ENCODE measurements at places on chromosomes 2 and 18.

- DNase-seq, result no peak
These were observed 90.0 kb upstream of the CTDP1 start for GRCh38 chr18:79589601-79590091.

DNA sequence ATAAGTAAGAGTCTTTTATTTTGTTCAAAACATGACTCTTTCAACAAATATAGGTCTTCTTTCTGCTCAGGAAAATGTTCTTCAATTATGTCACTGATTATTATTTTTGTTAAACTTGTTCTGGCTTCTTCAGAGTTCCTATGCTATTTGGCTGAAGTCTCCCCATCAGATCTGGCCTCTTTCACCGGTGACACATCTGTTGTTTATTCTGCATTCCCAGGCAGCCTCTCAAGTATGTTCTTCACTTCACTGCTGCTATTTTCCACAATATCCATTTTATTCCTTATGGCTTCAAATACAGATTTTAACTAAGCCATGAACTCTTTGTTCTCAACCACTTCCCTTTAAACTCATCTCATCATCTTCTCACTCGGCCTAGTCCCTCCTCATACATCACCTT lies 45.7 kb downstream of the HDAC4 start:
- no peak for DNase-seq

DNA sequence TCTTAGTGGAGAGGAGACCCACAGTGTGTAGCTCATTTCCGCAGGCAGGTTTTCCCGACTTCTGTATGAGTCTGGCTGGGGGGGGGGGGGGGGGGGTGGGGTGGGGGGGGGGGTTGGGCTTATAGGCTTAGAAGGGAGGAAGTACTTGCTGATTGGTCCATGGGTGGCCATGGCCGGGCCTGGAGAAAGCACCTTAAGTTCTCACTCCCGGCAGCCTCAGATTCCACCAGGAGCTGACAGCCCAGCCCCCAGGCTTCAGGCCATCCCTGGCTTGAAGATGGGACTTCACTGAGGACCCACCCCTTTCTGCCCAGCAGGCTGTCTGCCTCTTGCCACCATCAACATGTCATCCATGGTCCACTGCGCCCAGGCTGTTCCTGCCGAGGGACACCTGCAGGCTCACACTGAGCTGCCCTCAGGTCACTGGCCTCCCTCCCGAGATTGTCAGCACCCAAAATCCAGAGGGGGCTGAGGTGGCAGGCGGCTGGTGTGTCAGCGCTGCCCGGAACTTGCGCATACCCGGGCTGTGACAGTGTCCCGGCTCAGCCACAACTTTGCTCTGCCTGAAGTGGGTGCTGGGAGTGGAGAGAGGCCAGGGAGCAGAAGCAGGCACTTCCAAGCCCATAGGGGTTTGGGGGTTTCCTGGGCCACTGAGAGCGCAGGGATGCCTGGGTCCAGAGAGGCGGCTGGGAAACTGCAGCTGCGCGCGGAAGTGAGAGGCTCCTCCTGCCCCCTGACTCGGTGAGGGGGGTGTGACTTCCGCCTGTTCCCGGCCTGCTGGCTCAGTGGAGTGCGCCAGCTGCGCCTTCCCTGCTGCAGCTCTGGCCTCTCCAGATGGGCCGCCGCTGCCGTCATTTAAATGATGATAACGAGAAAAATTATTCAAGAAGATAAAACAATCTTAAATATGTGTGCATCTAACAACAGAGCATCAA lies 256.1 kb downstream of the RPRM start:
- DNase-seq, result no peak

DNA sequence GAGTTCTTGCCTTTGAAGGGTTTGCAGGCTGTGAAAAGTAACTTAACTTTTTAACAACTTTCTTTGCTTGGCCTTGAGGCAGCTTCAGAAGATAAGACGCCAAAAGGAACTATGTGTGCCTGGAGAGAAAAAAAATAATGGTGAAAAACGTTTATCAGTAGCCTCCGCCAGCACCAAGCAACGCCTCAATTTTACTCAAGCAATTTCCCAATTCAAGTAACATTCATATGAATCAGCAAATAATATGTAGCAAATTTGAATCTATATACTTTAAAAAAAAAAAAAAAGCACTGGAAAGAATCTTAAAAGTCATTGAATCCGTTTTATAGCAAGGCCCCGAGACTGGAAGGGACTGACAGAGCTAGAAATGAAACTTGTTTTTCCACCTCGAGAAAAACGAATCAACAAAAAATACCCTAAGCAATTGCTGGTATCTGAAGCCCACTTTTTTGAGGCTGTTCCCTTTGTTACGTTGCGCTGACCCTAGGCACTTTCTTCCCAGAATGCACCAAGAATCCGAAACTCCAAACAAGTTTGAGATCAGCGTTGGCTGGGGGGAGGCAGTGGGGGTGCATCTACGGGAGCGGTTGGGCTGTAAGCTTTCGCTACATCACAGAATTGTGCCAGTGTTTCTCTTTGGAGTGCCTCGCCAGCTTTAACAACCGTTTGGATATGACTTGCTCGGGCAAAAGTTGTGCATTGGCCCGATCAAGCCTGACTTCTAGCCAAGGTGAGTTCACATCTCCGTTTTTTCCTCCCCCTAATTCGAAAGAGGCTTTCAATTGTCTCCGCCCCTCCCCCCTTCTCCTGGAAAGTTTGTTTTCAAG lies 2.7 kb upstream of the TGIF1 start:
- no peak for DNase-seq

DNA sequence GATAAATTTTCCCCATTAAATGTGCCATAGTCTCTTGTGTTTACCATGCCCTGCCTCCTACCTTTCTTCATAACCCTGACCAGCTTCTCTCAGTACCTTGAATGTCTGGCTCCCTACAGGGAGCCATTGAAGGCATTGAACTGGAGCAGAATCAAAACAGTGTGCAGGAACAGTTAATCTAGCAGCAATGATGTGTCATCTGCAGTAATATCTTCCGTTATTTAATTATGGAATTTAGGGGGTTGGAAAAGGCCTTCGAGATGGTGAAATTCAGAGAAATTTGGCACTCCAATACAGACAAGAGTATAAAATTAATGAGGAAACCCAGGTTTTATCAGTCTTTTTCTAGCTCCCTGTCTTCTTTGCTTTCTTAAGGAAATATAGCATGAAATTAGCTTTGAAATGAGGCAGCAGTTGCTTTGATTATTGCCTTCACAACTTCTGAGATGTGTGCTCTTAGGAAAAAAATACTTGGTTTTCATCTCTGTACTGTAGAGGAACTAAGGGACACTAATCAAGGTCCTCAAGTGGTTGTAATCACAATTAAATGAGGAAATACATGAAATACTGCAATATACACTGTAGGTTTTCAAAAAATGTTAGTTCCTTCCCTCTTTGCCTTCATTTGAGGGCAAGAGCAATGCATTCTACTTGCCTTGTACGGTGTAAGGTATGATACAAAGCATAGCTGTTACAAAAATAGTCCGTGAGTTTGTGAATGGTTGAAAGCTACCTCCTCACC lies 369.1 kb downstream of the SETBP1 start:
- DNase-seq, result no peak

- DNase-seq, result no peak
These were observed 41.5 kb upstream of the APCDD1 start for GRCh38 chr18:10412933-10413332.
